NCI-H1930 (cell line): ENCODE measurements at places on chromosomes 3 and 15.

GRCh38 chr15:97992823-97993222 lies 32.3 kb downstream of the ARRDC4 start:
- no peak for DNase-seq

GRCh38 chr3:57756528-57757401 lies 656 bp downstream of the SLMAP start:
- no peak for DNase-seq

DNA sequence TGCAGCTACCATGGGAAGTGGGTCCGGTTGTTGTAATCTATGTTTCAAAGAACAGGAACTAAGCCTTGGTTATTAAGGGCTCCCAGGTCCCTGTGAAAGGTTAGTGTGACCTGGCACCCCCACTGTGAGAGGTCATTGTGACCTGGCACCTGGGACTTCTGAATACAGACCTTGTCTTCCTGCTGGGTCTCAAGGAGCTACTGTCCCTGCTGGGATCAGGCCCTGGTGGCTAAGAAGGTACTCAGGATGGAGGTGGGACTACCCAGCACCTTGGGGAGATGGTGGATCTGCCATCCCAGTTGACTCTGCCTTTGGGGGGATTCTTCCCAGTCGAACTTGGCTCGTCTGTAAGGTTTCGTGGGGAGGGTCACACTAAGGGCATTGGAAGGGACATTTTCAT lies 10.3 kb upstream of the SLCO2A1 start:
- DNase-seq, result no peak

DNA sequence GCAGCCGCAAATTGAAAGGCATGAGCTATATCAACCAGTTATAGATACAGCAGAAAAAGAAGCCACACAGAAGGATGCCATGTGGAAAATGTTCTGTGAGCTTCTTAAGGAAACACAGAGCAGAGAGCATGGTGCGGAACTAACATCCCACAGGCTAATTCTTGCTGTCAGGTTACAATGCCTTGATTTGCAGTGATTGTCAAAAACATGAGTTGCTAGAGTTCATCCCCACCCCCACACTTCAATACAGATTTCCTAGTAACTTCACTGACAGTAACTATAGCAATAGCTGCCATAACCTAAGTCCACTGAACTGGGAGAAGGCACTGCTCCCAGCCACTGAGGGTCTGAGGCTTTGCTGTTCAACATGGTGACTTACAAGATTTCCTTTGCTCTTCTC lies 821.6 kb downstream of the SQOR start:
- no peak for DNase-seq

- DNase-seq, result no peak
Observed at GRCh38 chr15:52054381-52054780, 35.4 kb downstream of the MAPK6 start.

GRCh38 chr3:100214574-100214964 lies 46.2 kb upstream of the TBC1D23 start:
- no peak for DNase-seq

GRCh38 chr3:159861369-159861987 lies 127.2 kb upstream of the IL12A start:
- no peak for DNase-seq

DNA sequence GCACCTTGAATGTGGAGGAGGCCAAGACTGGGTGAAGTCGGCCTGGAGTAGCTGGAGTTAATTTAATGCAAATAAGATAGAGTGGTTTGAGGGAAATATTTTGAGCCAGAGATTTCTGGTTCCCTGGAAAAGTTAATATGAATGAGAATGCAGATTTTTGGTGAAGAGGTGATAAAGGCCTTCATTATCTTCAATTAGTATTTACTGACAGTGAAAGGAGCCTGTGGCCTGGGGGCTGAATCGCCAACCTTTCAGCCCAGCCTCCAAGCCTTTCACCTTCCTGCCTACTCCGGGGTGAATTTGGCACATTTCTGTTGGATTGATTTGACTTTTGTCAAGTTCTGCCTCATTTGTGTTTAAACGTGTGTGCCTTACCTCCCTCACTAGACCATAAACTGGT lies 147.8 kb downstream of the SOX2 start:
- DNase-seq, result no peak

DNA sequence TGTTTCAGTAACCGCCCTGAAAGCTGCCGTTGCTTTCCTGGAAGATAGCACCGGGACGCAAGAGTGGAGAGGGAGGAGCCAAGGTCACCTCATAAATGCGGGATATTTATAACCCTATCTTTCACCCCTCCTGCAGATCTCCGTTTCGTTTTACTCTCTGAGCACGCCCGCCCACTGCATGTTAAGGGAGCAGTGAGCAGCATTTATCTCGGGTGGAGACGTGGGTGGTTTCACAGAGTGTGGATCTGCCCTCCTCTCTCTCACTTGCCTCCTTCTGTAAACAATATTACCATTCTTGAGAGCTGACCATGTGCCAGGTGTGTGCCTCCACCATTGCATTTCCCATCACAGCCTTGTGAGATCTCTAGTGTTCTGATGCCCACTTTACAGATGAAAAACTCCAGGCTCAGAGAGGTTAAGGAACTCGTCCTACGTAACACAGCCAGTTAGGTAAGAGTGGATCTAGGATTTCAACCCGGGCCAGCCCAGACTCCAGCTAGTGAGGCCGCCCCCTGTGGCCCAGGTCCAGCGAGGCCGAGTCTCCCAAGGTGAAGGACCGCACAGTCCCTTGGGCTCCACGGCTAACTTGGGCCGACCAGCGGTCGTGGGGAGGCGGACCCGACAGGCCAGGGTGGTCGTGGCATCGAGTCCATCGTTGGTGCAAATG lies 16.9 kb upstream of the SEMA4B start:
- no peak for DNase-seq

DNA sequence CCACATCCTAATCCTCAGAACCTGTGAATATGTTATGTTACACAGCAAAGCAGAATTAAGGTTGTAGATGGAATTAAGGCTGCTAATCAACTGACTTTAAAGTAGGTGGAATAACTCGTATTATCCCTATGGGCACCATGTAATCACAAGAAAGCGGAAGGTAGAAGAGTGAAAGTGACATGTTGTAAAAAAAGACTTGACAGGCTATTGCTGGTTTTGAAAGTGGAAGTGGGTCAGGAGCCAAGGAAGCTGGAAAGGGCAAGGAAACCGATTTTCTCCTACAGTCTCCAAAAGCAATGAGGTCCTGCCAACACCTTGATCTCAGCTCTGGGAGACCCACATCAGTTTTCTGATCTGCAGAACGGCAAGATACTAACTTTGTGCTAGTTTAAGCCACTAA lies 6.6 kb downstream of the TP63 start:
- no peak for DNase-seq

- DNase-seq, result no peak
Observed at GRCh38 chr15:64137226-64137833, 14.2 kb upstream of the SNX22 start.

GRCh38 chr15:77717333-77717990 lies 84.8 kb upstream of the LINGO1 start:
- DNase-seq, result no peak

DNA sequence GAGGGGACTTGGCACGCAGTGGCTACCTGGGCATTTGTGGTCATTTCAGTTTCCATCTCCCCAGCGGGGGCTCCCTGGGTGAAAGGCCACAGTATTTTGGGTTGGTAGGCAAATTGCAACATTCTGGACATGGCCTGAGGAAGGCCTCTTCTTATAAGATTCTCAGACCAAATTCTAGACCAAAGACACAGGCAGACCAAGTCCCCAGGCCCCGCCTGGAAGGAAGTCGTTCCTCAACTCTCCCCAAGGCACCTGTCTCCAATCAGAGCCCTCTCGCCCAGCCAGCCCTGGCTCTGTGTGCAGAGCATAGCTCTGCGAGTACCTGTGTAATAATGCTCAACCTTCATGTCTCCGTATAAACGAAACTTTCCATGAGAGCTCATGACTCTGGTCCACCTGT lies 53.1 kb downstream of the GRIP2 start:
- DNase-seq, result no peak

DNA sequence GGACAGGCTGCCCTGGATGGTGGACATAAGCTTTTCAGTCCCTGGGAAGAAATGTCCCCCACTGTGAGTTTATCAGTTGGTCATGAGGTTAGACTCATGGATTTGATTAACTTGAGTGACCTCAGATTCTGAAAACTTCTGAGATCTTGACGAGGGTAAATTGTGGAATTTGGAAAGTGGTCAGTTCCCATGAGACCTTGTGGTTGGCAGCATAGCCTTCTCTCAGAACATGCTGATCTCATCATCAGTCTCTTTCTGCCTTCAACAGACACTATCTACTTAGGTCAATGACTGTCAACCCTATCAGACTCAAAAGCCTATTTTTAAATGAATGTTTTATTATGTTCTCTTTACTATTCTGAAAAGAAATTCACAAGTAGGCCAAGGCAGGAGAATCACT lies 45.6 kb upstream of the NDUFB4 start:
- no peak for DNase-seq

- DNase-seq, result no peak
Observed at GRCh38 chr15:43268111-43269105, 1.7 kb upstream of the TGM5 start.

DNA sequence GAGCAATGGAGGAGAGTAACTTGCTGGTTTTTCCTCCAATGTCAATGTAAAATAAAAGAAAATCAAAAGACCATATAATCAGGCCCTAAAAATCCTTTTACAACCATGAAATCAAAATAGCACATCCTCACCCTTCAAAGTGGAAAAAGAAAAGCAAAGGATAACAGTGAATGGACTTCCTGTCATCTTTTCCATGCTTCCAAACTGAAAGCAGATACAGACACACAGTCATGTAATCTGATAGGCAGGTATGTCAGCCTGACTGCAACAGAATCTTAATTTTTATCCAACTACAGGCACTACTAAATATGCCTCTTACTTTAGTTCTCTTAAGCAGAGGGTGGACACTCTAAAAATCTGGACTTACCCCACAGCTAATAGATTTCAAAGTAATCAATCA lies 27.8 kb upstream of the IGDCC4 start:
- no peak for DNase-seq

DNA sequence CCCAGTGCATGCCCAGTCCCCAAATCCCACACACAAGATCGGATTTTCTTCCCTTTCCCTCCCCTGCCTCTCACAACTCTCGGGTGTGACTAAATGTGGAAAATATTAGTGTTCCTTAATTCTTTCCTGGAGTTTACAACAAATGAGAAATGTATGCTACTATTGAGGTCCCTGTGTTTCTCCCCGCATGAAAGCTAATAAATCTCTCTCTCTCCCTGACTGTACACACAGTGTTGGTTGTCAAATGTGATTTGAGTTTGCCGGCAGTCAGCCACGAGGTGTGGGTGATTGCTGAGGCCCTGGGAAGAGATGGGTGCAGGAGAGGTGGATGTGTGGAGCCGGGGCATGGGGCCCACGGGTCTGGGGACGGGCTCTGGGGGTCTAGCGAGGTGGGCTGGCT lies 161.4 kb upstream of the IQSEC1 start:
- DNase-seq, result no peak

GRCh38 chr3:72022027-72022426 lies 237.1 kb upstream of the PROK2 start:
- DNase-seq, result no peak

GRCh38 chr15:38085931-38086568 lies 151.6 kb downstream of the TMCO5A start:
- no peak for DNase-seq

DNA sequence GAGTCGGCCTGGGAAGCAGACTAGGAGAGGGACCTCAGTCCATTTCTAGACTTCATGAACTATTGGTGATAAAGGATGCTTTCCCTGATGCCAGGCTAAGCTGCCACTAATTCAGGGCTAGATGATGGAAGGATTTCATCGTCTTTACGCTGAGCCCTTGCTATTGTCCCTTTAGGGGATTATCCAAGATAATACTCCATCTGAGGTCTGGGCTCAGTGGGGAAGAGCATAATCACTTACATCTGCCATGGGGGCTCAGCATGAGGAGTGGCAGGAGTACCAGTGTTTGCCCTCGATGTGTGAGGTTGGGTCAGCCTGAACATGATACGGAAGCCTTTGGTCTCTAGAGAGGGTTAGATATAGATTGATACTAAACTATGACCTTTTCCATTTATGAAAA lies 47.3 kb downstream of the PTPRG start:
- no peak for DNase-seq

DNA sequence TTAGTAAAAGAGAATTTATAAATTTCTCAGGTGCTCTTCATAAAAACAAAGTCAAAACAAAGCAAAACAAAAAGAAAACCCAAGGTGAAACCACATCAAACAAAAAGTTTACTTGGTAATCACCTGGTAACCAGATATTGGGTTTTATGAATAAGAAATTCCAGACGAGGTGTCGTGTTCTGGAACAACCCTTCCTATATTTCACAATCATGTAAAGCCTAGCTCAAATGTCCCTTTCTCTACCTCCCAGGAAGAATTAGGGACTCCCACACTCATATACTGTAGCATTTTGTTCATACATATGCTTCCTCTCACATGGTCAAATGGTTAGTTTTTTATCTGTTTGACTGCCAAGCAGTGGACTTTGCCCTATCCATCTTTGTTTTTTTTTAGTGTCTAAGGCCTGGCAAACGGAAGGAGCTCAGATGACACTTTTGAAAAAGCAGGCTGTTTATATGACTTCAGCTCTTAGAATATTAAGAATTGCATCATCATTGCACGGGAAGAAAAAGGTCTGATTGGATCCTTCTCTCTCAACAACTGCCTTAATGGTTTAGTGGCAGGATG lies 326.7 kb upstream of the TBL1XR1 start:
- no peak for DNase-seq

- DNase-seq, result no peak
Observed at GRCh38 chr3:112119962-112120836, 12.8 kb downstream of the GCSAM start.

GRCh38 chr15:62412686-62413085 lies 247.6 kb upstream of the C2CD4B start:
- no peak for DNase-seq

- DNase-seq, result no peak
Observed at GRCh38 chr3:188264226-188265207, 110.6 kb downstream of the LPP start.

- no peak for DNase-seq
Observed at GRCh38 chr3:169790687-169791429, 17.7 kb downstream of the MYNN start.

GRCh38 chr3:141795276-141795675 lies 32.1 kb downstream of the GRK7 start:
- no peak for DNase-seq

DNA sequence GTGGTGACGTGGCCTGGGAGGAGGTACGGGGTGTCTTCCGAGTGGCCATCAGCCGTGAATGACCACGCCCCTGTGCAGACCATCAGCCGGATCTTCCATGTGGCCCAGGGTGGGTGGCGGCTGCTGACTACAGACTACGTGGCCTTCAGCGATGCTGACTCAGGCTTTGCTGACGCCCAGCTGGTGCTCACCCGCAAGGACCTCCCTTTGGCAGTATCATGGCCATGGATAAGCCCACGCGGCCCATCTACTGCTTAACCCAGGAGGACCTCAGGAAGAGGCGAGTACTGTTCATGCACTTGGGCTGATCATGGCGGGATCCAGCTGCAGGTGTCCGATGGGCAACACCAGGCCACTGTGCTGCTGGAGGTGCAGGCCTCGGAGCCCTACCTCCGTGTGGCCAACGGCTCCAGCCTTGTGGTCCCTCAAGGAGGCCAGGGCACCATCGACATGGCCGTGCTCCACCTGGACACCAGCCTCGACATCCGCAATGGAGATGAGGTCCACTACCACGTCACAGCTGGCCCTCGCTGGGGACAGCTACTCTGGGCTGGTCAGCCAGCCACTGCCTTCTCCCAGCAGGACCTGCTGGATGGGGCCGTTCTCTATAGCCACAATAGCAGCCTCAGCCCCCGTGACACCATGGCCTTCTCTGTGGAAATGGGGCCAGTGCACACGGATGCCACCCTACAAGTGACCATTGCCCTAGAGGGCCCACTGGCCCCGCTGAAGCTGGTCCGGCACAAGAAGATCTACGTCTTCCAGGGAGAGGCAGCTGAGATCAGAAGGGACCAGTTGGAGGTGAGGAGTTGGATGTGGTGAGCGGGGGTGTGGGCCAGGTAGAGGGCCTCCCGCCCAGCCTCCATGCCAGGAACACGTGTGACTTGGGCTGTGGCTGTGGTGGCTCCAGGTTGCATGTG lies 178.4 kb downstream of the TBC1D2B start:
- no peak for DNase-seq
